ENCODE measurements at places on chromosomes 11 and 22. TPM values are rescaled to one million over a fixed set of nuclear protein-coding genes. Genes with fewer than 3 reads are reported as not detected.

Gene ZNF280A
- total RNA-seq, result not detected

Gene TCN1
- not detected for total RNA-seq

Gene VSTM5
- total RNA-seq, result under 0.01 TPM

Gene C2CD2L
- 4.5 TPM for total RNA-seq

Gene MRGPRX3
- total RNA-seq, result not detected

Gene CCS
- 29.3 TPM for total RNA-seq

Gene ELF5
- total RNA-seq, result not detected

Gene OR10A2
- total RNA-seq, result not detected

Gene PANX2
- total RNA-seq, result 0.16 TPM

Gene UBQLN3
- total RNA-seq, result not detected

Gene OR52E5
- total RNA-seq, result not detected

Gene SEPTIN3
- total RNA-seq, result 0.06 TPM

Gene PIH1D2
- total RNA-seq, result 0.97 TPM

Gene DRD4
- total RNA-seq, result not detected

Gene BCO2
- total RNA-seq, result 0.65 TPM

Gene FGF3
- total RNA-seq, result not detected

Gene CHKB
- 32.9 TPM for total RNA-seq

Gene TNNI2
- not detected for total RNA-seq

Gene E2F8
- total RNA-seq, result 2.1 TPM

Gene ZP1
- not detected for total RNA-seq

Gene CNTF
- total RNA-seq, result 2.7 TPM

Gene NRXN2
- total RNA-seq, result not detected

Gene PTGDR2
- not detected for total RNA-seq

Gene PRDX5
- 230 TPM for total RNA-seq

Gene SUSD2
- 0.31 TPM for total RNA-seq
